T-helper 22 cell (primary cell): ENCODE measurements at places on chromosomes 3 and 15.

- DNase-seq, result no peak
Observed at GRCh38 chr3:74501007-74501406, 113.5 kb downstream of the CNTN3 start.

DNA sequence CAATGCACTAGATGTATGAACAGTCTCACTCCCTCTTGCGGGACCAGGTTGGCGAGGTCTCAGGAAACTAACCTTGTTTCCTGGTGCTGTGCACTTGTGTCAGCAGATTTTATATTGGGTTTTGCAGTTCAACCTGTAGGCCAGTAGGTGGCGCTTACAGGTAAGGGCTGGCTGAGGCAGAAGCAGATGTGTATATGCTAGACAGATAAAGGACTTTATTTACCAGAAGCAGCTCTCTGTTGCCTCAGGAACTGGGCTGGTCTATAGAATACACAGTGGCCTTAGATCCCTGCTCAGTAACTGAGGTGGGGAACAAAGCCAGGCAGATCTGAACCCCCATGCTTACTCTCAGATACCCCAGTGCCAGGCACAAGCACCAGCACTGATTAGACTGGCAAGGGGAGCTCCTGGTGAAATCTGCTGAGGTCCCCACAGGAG is 296.8 kb downstream of the DOCK3 start:
- peak; percentile 13 for DNase-seq

GRCh38 chr3:177249203-177249602 is 51.9 kb upstream of the TBL1XR1 start:
- no peak for DNase-seq

DNA sequence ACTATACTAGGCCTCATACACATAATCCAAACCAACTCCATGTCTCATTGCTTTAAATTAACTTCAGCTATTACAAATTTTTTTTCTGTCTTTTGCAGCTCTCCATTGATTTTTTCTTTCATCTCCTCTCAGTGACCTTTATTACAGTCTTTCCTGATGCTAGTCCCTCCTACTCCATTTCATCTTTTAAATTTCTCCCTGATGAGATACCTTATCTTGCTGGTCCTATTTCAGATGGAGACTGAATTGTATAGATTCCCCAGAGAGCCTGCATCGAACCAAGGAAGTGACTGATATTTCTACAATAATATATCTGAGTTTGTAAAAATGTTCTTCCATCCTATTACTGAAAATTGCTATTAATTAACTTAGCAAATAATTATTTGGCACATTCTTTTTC is 45.7 kb upstream of the NEO1 start:
- no peak for DNase-seq

DNA sequence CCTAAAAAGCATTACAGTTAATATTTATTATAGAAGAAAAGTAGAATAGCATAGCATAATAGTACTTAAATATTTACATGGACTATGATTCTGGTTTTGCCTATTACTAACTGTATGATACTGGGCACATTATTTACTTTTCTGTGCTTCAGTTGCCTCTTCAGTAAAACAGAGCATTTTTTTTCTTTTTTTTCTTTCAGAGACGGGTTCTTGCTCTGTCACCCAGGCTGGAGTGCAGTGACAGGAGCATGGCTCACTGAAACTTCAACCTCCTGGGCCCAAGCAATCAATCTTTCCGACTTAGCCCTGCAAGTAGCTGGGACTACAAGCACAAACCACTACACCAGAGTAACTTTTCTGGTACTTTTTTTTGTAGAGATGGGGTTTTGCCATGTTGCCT is 47.0 kb downstream of the GYG1 start:
- DNase-seq, result no peak

- no peak for DNase-seq
Observed at GRCh38 chr3:122928396-122929187, 99.0 kb downstream of the SEMA5B start.

GRCh38 chr3:143109861-143110260 is 9.7 kb upstream of the CHST2 start:
- no peak for DNase-seq

GRCh38 chr15:56337084-56337725 is 28.0 kb upstream of the TEX9 start:
- no peak for DNase-seq

DNA sequence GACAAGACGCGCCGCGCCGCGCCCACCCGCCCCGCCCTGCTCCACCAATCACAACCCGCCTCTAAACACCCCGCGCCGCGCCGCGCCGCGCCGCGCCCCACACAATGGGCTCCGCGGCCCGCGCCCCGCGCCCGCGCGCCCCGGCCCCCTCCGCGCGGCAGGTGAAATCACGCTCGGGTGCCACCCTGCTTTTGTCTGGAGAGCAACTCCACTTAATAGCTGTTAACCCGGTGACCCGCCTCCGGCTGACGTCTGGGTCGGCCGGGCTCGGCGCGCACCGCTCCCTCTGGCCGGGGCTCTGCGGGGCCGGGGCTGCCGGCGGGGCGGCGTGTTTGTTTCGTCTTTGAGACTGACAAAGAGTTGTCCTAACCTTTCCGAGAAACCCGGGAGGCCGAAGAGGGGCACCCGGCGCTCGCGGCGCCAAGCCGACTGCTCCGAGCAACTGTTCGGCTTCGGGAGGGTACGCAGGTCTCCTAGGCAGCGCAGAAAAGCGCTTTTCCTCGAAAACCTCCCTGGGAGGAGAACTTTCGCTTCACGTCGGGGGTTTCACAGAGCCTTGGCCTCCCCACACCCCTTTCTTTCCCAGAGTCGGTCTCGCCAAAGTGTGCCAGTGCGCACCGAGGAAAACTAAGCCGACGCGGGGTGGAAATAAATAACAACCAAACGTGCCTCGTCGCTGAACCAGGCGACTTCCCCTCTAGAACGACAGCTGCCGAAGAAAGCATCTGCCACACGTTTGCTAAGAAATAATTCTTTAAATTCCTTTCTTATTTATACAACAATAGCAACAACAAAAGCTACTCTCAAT is 518.4 kb downstream of the FOXP1 start:
- DNase-seq, result peak; percentile 66

- DNase-seq, result no peak
Observed at GRCh38 chr15:58313810-58314592, 117.8 kb upstream of the LIPC start.

DNA sequence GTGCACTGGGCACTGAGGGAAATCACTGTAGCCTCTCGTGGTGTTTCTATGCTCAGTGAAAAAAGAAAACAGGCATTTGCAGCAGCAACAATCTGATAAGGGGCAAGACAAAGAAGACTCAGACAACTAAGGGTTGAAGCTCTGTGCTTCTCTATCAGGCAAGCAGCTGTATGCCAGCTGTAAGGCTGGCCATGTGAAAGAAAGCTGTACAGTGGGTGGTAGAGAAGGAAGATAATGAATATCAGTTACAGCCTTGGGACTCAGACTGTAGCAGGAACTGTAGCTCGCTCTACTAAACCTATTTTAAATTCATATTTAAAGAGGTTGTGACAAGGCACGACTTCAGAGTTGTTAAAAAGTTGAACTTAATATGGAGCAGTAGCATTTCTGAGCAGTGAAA is 76.3 kb downstream of the VGLL3 start:
- no peak for DNase-seq

GRCh38 chr3:71087143-71088018 is 496.1 kb downstream of the FOXP1 start:
- DNase-seq, result peak; percentile 70

GRCh38 chr15:68480296-68480695 is 48.3 kb upstream of the ITGA11 start:
- DNase-seq, result no peak

DNA sequence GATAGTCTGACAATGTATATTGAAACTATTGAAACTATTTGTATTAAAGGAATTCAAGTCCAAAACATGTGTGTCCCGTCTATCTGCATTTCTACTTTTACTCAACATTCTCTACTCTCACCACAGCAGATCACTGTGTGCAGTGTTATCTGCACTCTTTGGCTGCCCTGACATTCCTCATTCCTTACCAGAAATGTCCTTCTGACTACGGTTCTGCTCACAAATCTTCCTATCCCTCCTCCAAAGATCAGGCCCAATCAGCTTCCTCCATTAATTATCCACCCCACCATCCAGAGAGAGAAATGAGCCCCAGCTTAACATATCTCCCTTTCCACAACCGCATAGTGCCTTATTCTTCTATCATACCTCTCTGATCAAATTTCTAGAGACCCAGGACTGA is 94.7 kb downstream of the TBL1XR1 start:
- DNase-seq, result no peak

DNA sequence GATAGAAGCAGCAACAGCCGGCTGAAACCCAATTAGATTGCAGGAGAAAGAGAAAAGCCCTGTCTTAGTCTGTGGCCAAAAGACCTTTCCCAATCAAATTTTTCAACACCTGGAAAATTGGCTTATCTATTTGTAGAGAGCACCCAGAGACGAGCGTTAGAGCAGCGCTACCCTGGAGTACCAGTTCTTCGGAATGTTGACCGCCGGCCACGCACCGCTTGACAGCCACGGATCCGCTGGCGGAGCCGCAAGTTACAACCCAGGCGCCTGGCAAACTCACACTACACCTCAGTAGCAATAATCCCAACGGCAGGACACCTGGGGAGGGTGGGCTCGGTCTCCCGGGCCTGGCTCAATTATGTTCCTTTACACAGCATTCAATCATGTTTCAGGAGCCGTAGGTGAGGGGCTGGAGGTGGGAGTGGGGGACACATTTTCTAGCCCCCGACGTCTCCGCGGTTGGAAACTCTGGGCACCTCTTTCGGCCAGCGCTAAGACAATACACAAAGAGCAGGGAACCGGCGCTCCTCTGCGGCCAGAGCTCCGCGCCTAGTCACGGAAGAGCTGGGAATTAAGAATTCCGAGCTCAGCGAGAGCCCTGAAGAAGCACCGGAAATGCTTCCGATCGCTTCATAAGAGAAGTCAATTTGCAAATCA is 1.2 kb downstream of the MB21D2 start:
- DNase-seq, result no peak

GRCh38 chr15:74196175-74196574 is 6.4 kb downstream of the STRA6 start:
- DNase-seq, result no peak

GRCh38 chr3:57961177-57961827 is 46.9 kb upstream of the FLNB start:
- DNase-seq, result no peak

GRCh38 chr3:134076851-134077250 is 47.1 kb upstream of the SLCO2A1 start:
- no peak for DNase-seq

- DNase-seq, result no peak
Observed at GRCh38 chr15:60660290-60661051, 181.5 kb upstream of the ICE2 start.

GRCh38 chr3:140942221-140943104 is 827 bp downstream of the SLC25A36 start:
- peak; percentile 0 for DNase-seq

GRCh38 chr15:49190586-49190985 is 20.5 kb downstream of the GALK2 start:
- DNase-seq, result no peak

- DNase-seq, result no peak
Observed at GRCh38 chr15:94028809-94029208, 202.6 kb upstream of the MCTP2 start.

DNA sequence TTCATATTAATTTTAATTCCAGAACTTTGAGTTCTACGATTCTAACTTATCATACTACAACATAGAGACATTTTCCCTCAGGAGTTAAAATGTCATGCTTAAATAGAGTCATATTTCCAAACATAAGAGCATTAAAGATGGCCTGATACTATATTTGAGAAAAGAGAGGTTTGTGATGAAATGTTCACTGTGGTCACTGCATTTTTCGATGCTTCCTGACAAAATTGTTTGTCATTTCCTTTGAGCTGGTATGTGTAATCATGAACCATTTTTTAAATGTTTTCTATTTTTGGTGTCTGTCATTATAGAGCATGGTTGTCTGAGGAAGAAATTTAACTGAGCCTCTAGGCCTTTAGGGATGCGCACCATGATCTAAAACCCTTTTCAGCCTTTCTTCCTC is 721.4 kb upstream of the NR2F2 start:
- no peak for DNase-seq

GRCh38 chr3:45972534-45973402 is 22.9 kb downstream of the FYCO1 start:
- DNase-seq, result no peak

- no peak for DNase-seq
Observed at GRCh38 chr3:13619661-13620230, 70.8 kb downstream of the FBLN2 start.

- DNase-seq, result no peak
Observed at GRCh38 chr15:77183066-77183465, 112.2 kb upstream of the TSPAN3 start.

DNA sequence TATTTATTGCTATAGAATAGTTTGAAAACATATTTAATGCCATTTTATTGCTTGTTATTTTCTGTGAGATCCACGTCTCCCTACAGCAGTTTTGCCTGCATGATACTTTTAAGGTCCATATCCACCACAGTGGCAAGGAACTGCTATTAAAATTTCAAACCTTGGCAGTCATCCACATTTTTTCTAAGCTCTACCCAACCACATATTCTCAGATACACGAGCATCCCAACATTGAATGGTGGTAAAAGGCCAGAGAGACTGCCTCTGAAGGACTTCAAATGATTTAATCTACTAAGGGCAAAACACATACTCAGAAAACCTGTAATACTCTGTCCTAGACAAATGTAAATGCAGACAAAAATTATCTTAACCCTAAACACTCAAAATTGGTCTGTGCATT is 173.1 kb downstream of the ERC2 start:
- DNase-seq, result no peak

DNA sequence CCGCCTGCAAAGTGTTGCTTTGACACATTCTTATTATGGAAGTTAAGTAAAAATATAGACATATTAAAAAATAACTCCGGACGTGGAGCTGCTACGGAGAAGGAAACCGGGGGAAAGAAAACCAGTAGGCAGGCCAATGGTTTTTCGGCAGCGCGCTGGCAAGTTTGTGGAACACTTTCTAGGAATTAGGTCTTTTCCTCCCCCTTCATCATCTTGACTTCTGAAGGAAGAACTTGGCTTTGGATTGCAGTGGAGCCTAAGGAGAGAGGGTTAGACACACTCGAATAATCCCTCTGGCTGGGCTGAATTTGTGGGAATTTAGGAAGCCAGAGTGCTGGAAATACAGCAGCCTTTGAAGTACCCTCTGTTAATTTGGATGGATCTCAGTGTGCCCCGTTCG is 317 bp downstream of the ROBO2 start:
- no peak for DNase-seq

- no peak for DNase-seq
Observed at GRCh38 chr3:140403079-140403478, 274.8 kb upstream of the TRIM42 start.
